ENCODE measurements at places on chromosomes 4 and X.

- H3K4me1 ChIP-seq, result peaks cover 3% of the 10 kb centered on the region
- DNase-seq, result no peak
- no peaks in the 10 kb centered on the region for H3K27me3 ChIP-seq
- no peaks in the 10 kb centered on the region for H3K36me3 ChIP-seq
- no peak overlapping the region for H3K27ac ChIP-seq
These were observed 103.7 kb upstream of the MAML3 start for GRCh38 chr4:140257461-140258305.

- DNase-seq, result no peak
- H3K27me3 ChIP-seq, result no peaks in the 10 kb centered on the region
- H3K36me3 ChIP-seq, result no peaks in the 10 kb centered on the region
- no peak overlapping the region for H3K27ac ChIP-seq
- no peak overlapping the region for H3K4me3 ChIP-seq
- no peaks in the 10 kb centered on the region for H3K4me1 ChIP-seq
These were observed 79.8 kb downstream of the HCCS start for GRCh38 chrX:11190745-11191510.

GRCh38 chrX:96833333-96833732, 50.4 kb upstream of the RPA4 start:
- no peaks in the 10 kb centered on the region for H3K27me3 ChIP-seq
- no peaks in the 10 kb centered on the region for H3K36me3 ChIP-seq
- H3K27ac ChIP-seq, result no peak overlapping the region
- H3K4me3 ChIP-seq, result no peak overlapping the region
- DNase-seq, result no peak

DNA sequence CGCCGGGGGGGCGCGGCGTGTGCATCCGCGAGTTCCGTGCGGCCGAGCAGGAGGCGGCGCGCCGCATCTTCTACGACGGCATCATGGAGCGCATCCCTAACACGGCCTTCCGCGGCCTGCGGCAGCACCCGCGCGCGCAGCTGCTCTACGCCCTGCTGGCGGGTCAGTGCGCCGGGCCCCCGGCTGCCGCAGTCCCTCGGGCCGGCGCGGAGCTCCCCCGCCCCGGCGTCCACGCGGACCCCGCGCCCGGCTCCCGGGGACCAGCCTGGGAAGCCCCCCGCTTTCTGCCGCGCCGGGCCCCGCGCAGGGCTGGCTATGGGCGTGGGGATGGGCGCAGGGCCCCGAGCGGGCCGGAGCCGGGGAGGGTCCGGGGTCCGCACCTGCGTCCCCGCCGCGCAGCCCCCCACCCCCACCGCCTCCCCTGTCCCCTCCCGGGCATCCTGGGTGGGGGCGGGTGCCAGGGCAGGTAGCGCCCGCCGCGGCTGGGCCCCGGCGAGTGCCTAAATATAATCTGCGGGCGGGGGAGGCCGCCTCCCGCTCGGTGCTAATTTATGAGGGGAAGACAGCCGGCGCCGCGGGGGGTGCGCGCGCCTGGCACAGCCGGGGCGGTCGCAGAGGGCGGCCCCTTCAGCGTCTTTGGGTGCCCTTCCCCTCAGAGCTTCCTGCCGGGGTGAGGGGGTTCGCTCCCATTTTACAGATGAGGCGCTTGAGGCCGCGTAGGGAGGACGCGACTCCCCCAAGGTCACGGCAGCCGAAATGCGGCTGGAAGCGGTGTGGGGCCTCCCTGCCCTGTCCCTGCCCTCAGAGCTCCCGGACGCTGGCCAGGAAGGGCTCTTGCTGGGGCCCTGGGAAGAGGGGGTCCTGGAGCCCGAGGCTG, 837 bp downstream of the NAT8L start:
- no peaks in the 10 kb centered on the region for H3K4me1 ChIP-seq
- H3K27ac ChIP-seq, result no peak overlapping the region
- no peak overlapping the region for H3K4me3 ChIP-seq

DNA sequence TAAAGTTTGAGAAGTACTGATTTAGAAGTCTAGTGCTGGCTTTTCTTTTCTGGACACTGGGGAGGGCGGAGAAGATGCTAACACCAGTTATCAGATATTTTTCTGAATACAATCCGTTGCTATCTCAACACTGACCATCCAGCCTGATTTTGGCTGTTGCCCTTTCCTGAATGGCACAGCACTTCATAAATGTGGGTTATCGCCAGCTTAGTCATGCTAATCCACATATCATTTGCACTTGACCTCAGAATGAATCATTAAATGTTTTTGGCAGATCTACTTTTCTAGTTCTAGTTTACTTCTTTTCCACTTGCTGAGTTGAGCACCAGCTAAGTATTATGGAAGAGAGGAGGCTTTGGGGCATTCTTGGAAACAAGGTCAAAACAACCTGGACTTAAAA, 60.8 kb upstream of the ESX1 start:
- H3K4me1 ChIP-seq, result no peaks in the 10 kb centered on the region
- DNase-seq, result no peak
- no peak overlapping the region for H3K4me3 ChIP-seq
- no peaks in the 10 kb centered on the region for H3K27me3 ChIP-seq

- no peaks in the 10 kb centered on the region for H3K4me1 ChIP-seq
- no peaks in the 10 kb centered on the region for H3K27me3 ChIP-seq
- H3K4me3 ChIP-seq, result no peak overlapping the region
- H3K27ac ChIP-seq, result no peak overlapping the region
- no peak for DNase-seq
- H3K36me3 ChIP-seq, result no peaks in the 10 kb centered on the region
These were observed 229.8 kb upstream of the STS start for GRCh38 chrX:6917666-6918065.

DNA sequence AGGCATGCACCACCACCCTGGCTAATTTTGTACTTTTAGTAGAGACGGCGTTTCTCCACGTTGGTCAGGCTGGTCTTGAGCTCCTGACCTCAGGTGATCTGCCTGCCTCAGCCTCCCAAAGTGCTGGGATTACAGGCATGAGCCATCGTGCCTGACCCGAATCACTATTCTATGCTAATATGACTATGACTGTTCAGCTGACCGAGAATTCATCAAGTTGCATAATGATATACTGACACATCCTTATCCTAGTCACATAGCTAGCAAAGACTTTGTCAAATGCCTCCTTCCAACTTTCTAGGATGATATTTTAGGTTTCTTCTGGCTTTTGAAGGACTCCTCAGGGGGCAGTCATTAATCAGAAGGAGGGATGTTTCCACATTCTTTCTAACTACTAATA, 4.8 kb upstream of the GPM6B start:
- no peak overlapping the region for H3K27ac ChIP-seq
- no peaks in the 10 kb centered on the region for H3K4me1 ChIP-seq
- DNase-seq, result no peak
- no peaks in the 10 kb centered on the region for H3K36me3 ChIP-seq
- H3K4me3 ChIP-seq, result no peak overlapping the region

DNA sequence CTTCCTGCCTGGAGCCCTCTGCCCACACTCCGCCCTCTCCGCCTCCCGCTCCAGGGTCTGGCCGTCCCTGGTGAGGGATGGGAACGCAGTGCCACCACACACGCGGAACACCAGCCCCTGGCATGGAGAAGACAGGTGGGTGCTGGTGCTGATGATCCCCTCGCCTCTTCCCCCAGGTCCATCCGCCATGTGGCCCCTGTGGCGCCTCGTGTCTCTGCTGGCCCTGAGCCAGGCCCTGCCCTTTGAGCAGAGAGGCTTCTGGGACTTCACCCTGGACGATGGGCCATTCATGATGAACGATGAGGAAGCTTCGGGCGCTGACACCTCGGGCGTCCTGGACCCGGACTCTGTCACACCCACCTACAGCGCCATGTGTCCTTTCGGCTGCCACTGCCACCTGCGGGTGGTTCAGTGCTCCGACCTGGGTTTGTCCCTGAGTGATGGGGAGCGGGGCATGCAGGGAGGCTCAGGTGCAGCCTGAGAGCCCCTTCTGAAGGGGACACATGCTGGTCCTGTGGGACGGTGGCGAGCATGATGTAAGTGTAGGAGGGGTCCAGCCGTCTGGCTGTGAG, 9.8 kb downstream of the BGN start:
- H3K4me1 ChIP-seq, result no peaks in the 10 kb centered on the region

DNA sequence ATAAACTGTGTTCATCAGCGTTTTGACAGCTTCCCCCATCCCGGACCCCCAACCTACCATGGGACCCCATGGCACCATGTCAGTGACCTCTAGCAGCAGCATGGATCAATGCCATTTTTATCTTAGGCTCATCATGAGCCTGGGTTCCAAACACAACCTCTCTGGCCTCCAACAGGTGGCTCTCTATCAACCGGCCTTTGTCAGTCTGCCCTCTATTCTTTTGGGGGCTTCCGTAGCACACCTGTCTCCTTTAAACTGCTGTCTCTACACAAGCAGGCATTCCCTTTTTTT, 721 bp upstream of the TMEM150C start:
- no peak for DNase-seq
- H3K36me3 ChIP-seq, result no peaks in the 10 kb centered on the region
- H3K27me3 ChIP-seq, result peaks cover 2% of the 10 kb centered on the region
- peak overlapping the region; percentile 64 for H3K4me3 ChIP-seq
- no peak overlapping the region for H3K27ac ChIP-seq
- no peaks in the 10 kb centered on the region for H3K4me1 ChIP-seq

GRCh38 chr4:130124066-130124465, 1028.1 kb downstream of the C4orf33 start:
- H3K4me1 ChIP-seq, result no peaks in the 10 kb centered on the region
- no peak overlapping the region for H3K4me3 ChIP-seq
- no peaks in the 10 kb centered on the region for H3K36me3 ChIP-seq
- DNase-seq, result no peak
- H3K27me3 ChIP-seq, result no peaks in the 10 kb centered on the region

DNA sequence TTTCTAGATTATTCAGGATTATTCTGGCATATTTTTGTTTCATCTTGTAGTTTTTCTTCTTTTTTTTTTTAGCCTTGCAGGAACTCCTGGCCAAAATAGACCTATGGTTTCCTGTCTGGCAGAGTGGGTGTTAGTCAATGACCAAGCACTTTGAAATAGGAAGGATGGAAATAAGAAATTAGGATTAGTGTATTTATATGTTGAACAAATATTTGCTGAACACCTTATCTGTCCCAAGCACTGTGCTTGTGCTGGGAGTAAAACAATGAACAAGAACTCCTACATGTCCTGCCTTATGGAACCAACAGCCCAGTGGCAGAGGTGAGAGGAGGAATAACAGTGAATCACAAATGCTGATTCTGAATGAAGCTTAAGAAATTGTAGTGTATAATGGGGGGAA, 4.5 kb downstream of the MMRN1 start:
- H3K36me3 ChIP-seq, result no peaks in the 10 kb centered on the region
- no peak for DNase-seq

DNA sequence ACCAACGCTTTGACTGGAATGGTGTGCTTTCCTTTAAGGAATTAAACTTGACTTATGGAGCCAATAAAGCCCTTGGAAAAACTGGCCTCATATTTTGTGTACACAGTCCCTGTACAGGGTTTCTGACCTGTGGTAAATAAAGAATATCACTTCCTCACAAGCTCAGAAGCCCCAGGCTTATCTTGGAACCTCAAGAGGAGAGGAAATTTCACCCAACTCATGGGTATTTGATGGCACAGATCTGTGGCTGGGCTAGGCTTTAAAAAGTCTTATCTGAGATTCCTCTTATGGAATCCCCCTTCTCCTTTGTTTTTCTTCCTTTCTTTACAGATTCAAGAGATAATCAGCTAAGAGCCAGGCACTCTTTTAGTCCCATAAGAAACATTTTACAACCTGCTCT, 89.3 kb upstream of the USP38 start:
- H3K27ac ChIP-seq, result no peak overlapping the region
- DNase-seq, result no peak
- H3K36me3 ChIP-seq, result no peaks in the 10 kb centered on the region
- H3K4me1 ChIP-seq, result no peaks in the 10 kb centered on the region
- H3K27me3 ChIP-seq, result no peaks in the 10 kb centered on the region

- no peak overlapping the region for H3K27ac ChIP-seq
- no peak for DNase-seq
- H3K4me1 ChIP-seq, result no peaks in the 10 kb centered on the region
These were observed 292.9 kb downstream of the TLL1 start for GRCh38 chr4:166165829-166166420.

DNA sequence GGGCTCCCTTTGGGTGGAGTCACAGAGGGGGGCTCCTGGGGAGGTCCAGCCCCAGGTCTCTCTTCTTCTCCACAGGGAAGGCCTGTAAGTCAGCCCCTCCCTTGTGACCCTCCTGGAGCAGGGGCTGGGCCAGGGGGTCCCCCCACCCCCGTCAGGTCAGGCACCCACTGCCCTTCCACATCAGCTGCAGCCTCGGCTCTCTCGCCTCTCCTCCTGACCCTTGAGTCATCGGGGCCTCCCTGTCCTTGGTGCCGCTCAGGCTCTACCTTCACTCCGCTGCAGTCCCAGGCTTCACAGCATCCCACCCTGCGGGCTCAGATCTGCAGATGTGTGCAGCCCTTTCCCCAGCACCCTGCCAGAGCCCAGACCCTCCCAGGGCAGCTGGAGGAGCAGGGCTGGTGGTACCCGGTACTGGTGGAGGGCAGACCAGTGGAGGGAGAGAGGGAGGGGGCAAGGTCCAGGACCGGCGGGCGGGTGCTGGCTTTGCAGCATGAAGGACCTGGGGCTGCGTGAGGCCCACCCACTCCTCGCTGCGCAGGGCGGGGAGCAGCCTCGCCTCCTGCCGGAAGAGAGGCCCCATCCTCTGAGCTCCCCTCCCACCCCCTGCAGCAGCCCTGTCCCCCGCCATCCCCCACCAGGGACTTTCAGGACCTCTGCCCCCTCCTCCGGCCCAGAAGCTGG, 117.1 kb downstream of the FAM53A start:
- no peaks in the 10 kb centered on the region for H3K36me3 ChIP-seq
- H3K4me3 ChIP-seq, result no peak overlapping the region
- H3K27ac ChIP-seq, result no peak overlapping the region
- no peak for DNase-seq
- H3K4me1 ChIP-seq, result no peaks in the 10 kb centered on the region

DNA sequence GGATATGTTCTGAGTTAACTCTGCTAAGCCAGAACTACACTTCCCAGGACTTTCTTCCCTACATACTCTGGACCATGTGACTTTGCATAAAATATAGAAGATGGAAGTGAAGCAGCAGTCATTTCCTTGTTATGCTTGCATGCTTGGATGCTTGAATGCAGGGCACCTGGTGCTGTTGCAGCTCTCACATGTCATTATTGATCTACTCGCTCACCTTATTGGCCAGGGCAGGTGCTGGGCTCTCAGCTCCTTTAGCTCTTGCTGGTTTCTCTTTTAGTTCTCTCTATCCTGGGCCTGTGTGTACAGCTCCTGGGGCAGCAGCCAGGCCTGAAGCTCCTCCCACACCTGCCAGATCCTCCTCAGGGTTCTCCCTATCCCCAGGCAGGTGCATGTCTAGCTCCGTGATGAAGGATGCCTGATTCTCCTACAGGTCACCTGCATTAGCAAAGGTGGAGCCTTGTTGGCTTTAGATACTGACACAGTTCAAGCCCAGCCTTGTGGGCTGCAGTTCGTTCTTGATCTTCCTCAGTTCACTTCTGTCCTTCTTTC, 53.3 kb downstream of the MED28 start:
- no peak overlapping the region for H3K4me3 ChIP-seq
- DNase-seq, result no peak
- H3K4me1 ChIP-seq, result no peaks in the 10 kb centered on the region
- H3K27ac ChIP-seq, result no peak overlapping the region
- no peaks in the 10 kb centered on the region for H3K27me3 ChIP-seq
- H3K36me3 ChIP-seq, result no peaks in the 10 kb centered on the region

Measured in T-cell (primary cell).